ENCODE measurements at places on chromosomes 2 and 18.

GRCh38 chr2:227455200-227455599 lies 16.8 kb upstream of the AGFG1 start:
- no peak for DNase-seq

GRCh38 chr2:72612614-72613160 lies 213.1 kb downstream of the EXOC6B start:
- no peak for DNase-seq

DNA sequence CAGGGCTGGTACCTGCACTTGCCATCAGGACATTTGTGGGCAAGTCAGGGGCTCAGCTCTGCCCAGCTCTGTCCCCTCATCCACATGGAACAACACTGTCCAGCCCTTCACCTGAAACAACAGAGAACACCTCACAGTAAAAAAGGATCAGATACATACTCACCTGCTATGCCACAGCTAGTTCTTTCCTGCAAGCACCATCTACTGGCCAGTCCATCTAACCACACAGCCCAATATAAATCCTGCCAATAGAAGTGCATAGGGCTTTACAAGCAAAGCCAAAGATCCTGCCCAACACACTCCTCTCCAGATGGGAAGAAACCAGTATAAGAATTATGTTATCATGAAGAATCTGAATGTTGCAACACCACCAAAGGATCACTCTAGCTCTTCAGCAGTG lies 52.2 kb upstream of the GALNT13 start:
- no peak for DNase-seq

- DNase-seq: no peak
Measured at GRCh38 chr18:63210521-63210920, 109.0 kb downstream of the BCL2 start.

DNA sequence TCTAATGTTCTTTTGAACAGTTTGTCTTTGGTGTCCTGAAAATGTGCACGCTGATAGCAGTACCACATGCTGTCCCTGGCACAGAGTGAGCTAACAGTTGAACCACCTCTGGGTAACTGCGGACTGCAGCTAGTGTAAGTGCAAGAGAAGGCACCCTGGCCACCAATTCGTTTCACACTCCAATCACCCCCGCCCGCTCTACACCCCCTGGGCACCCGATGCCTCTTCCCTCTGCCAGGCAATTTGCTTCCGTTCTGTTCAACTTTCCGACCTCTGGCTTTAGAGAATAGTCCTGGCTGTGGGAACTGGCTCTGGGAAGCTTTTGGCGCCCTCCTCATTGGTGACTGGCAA lies 1.4 kb downstream of the DOCK10 start:
- no peak for DNase-seq

- no peak for DNase-seq
Measured at GRCh38 chr18:61308795-61309393, 24.3 kb upstream of the CDH20 start.

DNA sequence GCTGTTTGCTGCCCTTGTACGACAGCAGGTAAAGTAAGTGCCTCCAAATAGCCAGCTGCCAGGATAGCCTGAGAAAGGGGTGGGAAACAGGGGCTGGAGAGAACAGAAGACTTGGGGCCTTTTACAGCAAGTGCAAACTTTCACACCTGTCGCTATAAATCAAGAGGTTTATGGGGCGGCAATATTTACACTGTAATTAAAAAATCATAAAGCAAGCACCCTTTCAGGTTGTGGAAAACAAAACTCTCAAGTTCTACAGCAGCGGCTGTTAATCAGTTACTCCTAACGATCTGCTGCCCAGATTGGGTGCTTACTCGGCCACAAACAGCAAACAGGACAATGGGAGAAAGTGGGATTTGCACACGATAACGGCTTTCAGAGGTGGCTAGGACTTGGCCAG lies 359.5 kb upstream of the ETAA1 start:
- no peak for DNase-seq

GRCh38 chr2:215680605-215681598 lies 245.0 kb upstream of the FN1 start:
- peak; percentile 21 for DNase-seq

GRCh38 chr2:217948897-217949296 lies 53.9 kb downstream of the TNS1 start:
- DNase-seq: peak; percentile 55

GRCh38 chr18:11665587-11665986 lies 23.5 kb upstream of the GNAL start:
- DNase-seq: no peak

- no peak for DNase-seq
Measured at GRCh38 chr2:101574622-101575021, 99.7 kb upstream of the RFX8 start.

DNA sequence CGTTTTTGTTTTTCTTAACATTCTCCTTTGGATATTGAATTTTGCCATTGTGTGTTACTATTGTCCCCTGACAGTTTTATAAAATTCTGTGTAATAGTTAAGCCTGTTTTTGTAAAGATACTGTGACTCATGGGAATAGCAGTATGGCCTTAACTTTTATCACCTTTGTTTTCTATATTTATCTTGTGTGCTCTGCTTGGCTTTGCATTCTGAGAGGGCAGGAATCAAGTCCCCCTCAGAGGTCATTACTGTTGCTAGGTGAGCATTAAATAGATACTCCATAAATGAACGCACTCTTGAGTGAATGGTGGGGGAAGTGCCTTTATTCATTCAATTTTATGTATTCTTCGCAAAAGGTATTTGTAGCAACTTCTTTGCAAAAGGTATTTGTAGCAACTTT lies 160.0 kb downstream of the PHLPP1 start:
- no peak for DNase-seq

- no peak for DNase-seq
Measured at GRCh38 chr2:218924757-218925156, 34.7 kb upstream of the CDK5R2 start.

GRCh38 chr2:233247116-233247515 lies 4.4 kb upstream of the ATG16L1 start:
- no peak for DNase-seq

- DNase-seq: no peak
Measured at GRCh38 chr2:105257981-105258380, 16.4 kb downstream of the GPR45 start.

- no peak for DNase-seq
Measured at GRCh38 chr2:37645362-37645761, 26.1 kb downstream of the CDC42EP3 start.

DNA sequence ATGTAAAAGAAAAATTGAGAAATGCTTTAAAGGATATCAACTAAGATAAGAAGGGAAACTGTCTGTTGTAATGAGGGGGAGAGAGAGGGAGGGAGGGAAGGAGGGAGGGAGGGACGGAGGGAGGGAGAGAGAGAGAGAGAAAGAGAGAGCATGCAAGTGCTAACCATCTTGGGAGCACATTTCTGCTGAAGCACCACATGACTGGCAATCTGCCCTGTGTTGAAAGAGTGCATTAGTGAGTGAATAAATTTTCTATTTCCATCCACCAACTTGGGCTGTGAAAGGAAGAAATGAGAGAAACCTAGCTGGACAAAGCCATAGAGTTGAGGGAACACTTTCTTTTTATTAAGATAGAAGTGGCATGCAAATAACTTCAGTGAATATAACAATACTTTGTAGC lies 110.7 kb downstream of the TMX3 start:
- peak; percentile 65 for DNase-seq

- no peak for DNase-seq
Measured at GRCh38 chr2:12006850-12007249, 260.4 kb downstream of the LPIN1 start.

GRCh38 chr2:44305882-44306281 lies 30.6 kb downstream of the SLC3A1 start:
- no peak for DNase-seq

DNA sequence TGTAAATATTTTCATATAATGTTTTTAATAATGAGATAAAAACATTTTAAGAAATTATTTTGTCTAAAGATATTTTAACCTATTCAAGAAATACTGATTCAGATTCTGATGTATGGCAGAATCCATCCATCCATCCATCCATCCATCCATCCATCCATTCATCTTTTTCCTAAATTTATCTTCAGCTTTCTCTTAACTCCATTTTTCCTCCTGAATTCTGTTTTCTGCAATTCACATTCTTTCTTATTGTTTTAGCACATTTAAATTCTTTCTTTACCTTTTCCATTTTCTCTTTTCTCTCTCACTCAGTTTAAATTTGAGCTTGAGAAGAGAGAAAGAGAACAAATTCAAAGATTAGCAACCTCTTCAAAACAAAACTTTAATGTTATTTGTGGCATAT lies 3.6 kb downstream of the LRP1B start:
- no peak for DNase-seq

GRCh38 chr2:44708661-44709000 lies 232.9 kb upstream of the SIX3 start:
- DNase-seq: no peak

- DNase-seq: no peak
Measured at GRCh38 chr18:9079818-9080528, 22.5 kb upstream of the NDUFV2 start.

DNA sequence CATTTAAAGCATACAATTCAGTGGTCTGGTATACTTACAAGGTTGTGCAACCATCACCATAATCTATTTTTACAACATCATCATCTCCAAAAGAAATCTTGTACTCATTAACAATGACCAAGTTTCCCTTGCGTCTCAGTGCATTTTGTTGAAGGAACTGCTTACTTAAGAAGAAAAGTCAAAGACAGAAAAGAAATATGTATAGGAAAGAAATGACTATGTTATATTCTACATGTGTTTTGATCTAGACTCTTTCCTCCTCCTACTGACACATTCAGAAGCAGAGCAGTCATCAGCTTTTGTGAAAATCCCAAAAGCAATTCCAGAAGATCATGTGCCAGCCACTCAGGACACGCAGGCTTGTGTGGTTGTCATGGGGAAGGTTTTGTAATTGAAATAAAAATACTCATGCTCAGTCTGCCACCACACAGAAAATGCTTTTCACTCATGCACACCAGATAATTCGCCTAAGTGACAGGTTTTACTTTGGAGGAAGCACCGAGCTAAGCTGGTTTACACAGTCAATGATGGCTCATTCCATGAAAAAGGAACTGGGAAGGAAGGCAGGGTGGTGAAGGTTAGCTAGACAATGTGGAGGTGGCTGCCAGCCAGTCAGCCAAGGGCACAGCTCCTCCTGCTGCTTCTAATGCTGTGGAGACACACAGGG lies 158.5 kb upstream of the REV1 start:
- DNase-seq: peak; percentile 57

- DNase-seq: no peak
Measured at GRCh38 chr18:13374468-13375301, 156.1 kb downstream of the LDLRAD4 start.

DNA sequence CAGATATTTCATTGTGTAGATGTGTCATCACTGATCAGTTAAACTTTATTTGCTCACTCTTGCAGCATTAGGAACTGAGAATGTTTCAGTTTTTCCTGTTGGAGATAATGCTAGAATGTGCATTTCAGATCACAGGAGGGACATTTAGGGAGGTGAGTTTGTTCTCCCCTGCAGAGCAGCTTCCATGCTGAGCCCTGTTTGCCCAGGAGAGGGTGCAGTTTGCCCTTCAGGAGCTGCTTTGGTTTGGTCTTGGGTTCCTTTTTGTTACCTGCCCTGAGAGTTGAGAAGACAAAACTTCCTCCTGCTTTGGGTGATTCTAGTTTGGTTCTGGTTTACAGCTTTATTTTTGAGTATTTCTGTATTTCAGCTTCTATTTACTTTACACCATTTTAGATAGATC lies 49.9 kb downstream of the DGKD start:
- DNase-seq: peak; percentile 44

- no peak for DNase-seq
Measured at GRCh38 chr2:236971131-236971821, 114.4 kb upstream of the COPS8 start.

GRCh38 chr2:36480636-36481035 lies 117.3 kb downstream of the FEZ2 start:
- DNase-seq: no peak

- no peak for DNase-seq
Measured at GRCh38 chr2:98691303-98691702, 39.6 kb downstream of the MGAT4A start.

- no peak for DNase-seq
Measured at GRCh38 chr2:146203064-146203624, 1641.7 kb upstream of the ACVR2A start.

DNA sequence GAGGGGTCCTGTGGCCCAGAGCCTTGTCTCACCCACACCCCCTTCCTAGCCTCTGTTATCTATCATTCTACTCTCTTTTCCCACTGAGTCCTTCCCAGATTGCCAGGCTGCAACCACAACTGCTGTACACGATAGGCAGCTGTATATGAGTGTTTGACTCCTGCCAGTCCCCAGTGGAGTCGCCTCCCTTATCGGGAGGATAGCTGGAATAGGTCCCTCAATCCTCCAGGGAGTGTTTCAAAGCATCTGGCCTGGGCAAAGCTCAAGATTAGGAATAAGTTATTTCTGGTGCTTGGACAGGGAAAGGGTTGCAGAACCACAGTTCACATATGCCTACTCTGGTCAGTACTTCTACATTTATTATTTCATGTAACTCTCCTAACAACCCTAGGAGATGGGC lies 4.8 kb downstream of the MSGN1 start:
- DNase-seq: no peak

GRCh38 chr18:37361335-37362157 lies 204.1 kb downstream of the CELF4 start:
- no peak for DNase-seq

DNA sequence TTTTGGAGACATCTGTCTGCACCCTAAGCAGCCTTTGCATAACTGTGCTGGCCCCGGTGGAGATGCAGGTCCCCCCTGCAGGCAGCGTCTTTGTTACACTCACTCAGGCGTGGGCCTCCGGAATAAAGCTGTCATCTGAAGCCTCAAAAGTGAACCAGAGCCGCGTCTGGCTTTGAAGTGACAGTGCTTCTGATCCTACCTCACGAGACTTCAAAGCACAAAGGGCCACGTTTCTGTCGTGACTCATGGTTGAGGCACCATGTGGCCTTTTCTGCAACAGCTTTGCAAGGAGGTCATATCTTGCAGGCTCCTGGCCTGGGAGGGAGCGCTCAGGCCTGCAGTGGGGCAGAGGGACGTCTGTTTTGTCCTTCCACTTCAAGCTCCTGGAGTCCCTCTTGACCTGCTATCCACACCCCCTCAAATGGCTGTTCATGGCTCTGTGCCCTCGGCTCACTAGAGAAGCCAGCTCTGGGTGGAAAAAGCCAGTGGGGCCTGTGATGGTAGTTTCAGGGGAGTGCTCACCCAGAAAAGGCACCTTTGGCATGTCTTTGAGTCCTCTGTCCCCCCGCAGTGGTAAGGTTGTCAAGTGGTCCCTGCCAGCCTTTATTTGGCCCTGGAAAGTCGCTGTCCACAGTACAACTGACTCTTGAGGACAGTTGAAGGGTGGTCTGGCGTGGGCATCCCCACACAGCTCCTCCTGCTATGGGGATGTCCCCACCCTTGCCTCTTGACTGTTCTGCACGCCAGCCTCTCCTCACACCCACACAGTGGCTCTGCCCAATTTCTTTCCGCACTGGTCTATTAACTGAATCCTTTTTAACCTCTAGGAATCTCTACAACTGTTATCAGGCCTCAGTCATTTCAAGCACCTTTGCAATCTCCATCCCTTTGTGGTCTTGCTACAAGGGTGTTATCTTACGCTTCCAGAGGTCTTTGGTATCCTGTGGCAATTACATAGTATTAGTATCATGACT lies 19.3 kb downstream of the GPR55 start:
- no peak for DNase-seq

GRCh38 chr2:77147153-77147552 lies 375.0 kb downstream of the LRRTM4 start:
- DNase-seq: no peak
